ENCODE measurements at places on chromosomes 12 and 14. TPM values are rescaled to one million over a fixed set of nuclear protein-coding genes. Genes with fewer than 3 reads are reported as not detected.

RHOJ gene
- 7.8 TPM for total RNA-seq

GRCh38 chr14:37589715-37590427 lies 5.2 kb downstream of the FOXA1 start:
- no peak overlapping the region for H3K4me3 ChIP-seq
- peaks cover 78% of the 10 kb centered on the region for H3K27me3 ChIP-seq
- H3K4me1 ChIP-seq = no peaks in the 10 kb centered on the region
- DNase-seq = no peak
- no peak overlapping the region for H3K27ac ChIP-seq
- no peaks in the 10 kb centered on the region for H3K36me3 ChIP-seq

- no peaks in the 10 kb centered on the region for H3K27me3 ChIP-seq
- no peak overlapping the region for H3K27ac ChIP-seq
- no peak for DNase-seq
- H3K4me1 ChIP-seq = peaks cover 4% of the 10 kb centered on the region
- no peaks in the 10 kb centered on the region for H3K36me3 ChIP-seq
Observed at GRCh38 chr12:15918066-15918465, 6.9 kb downstream of the DERA start.

- H3K4me1 ChIP-seq = no peaks in the 10 kb centered on the region
- H3K27me3 ChIP-seq = no peaks in the 10 kb centered on the region
- no peak for DNase-seq
- H3K4me3 ChIP-seq = no peak overlapping the region
- no peak overlapping the region for H3K27ac ChIP-seq
Observed at GRCh38 chr14:104219731-104220214, 81.4 kb downstream of the KIF26A start.

GRCh38 chr14:22180045-22180444 lies 409.0 kb downstream of the DAD1 start:
- H3K36me3 ChIP-seq = no peaks in the 10 kb centered on the region
- 0 out of 2 replicates have a peak, but pooled peaks cover 2% of the 10 kb centered on the region for H3K4me1 ChIP-seq
- H3K27ac ChIP-seq = no peak overlapping the region

Measured in IMR-90 (cell line).